ENCODE measurements at places on chromosomes 16 and 17.

GRCh38 chr16:77158293-77158692 lies 32.7 kb upstream of the MON1B start:
- DNase-seq = no peak

- no peak for DNase-seq
These were observed 9.3 kb downstream of the HS3ST3A1 start for GRCh38 chr17:13592427-13592826.

- peak; percentile 41 for DNase-seq
These were observed 13.1 kb downstream of the RAPGEFL1 start for GRCh38 chr17:40190197-40191021.

GRCh38 chr17:49858796-49859195 lies 10.9 kb upstream of the TAC4 start:
- no peak for DNase-seq

GRCh38 chr16:81070979-81071378 lies 6.1 kb downstream of the C16orf46 start:
- no peak for DNase-seq

- DNase-seq = no peak
These were observed 79.3 kb downstream of the CACNG1 start for GRCh38 chr17:67123699-67124098.

GRCh38 chr17:18179804-18180203 lies 3.8 kb upstream of the ALKBH5 start:
- no peak for DNase-seq

DNA sequence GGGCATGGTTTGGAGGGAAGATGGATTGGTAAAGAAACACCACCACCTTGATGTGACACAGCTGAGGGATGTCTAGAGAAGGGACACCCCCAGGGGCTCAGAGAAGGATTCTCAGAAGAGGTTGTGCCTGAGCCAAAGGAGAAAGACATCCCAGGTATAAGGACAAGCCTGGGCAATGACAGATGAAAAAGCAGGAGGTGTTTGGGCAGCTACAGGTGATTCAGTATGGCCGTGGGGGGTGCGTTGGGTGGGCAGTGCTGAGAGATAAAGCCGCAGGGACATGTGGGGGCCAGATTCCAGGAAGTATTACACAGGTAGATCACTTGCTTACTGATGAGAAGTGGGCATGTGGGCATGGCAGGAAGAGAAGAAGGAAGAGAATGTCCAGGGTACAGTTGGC lies 7.0 kb downstream of the TMEM95 start:
- no peak for DNase-seq

DNA sequence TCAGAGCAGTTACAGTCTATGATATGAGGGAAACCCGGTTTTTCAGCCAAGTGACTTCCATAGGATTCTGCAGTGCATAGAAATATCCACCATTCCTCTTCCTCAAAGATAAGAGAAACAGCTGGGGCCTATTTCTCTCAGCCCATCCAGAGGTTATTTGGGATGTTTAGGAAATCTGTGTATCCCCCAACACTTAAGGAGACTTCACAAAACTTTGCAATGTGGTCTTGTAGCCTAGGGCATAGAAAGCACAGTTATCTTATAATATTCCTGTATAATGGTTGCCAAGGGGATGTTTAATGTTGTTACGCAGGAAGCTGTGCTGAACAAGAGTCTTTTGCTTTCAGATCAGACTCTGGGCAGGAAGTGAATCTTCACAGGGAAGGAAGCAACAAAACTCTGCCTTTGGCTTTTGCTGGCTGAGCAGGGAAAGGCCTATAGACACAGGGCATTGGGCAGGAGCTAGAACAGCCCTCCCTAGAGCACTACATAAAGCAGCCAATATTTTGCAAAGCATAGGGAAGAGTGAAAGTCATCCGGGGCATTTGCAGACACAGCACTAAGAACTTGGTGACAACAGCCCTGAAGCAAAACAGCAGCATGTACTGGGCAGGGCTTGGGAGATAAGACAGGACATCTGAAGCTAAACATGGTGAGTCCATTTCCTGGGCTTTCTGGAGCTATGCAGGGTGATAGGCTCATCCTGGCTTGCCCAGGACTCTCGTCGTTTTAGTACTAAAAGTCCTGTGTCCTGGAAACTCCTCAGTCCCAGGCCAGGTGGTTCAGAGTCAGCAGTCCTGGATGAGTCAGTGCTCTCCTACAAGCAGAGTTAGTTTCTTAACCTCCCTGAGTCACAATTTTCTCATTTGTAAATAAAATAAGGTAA lies 18.7 kb upstream of the BEAN1 start:
- peak; percentile 10 for DNase-seq

DNA sequence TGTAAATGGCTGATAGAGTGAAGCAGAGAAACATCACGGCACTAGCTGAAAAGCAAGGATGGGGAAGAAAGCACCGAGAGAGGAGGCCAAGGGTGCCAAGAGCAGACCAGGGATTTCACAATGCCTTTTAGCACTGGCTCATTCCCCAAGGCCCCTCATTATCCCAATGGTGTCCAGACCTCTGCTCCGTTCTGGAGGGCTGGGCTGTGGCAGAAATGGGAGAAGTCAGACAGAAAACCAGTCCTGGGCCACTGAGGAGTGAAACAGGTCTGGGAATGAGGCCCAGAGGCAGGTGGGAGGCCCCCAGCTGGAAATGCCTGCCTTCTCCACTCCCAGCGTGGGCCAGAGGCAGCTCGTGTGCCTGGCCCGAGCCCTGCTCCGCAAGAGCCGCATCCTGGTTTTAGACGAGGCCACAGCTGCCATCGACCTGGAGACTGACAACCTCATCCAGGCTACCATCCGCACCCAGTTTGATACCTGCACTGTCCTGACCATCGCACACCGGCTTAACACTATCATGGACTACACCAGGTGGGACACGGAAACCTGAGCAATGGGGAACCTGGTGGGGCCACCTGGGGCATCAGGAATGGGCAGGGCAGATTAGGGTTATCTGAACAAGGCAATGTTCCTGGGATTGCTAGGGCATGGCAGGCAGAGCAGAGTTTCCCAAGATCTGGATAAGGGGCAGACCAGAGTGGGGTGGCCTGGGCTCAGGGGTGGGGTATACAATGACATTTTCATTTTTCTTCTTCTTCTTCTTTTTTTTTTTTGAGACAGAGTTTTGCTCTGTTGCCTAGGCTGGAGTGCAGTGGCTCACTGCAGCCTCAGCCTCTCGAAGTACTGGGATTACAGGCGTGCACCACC lies 20.3 kb downstream of the ANKRD40 start:
- no peak for DNase-seq

Measured in activated naive CD8-positive, alpha-beta T cell treated with anti-CD3 and anti-CD28 coated beads, Interleukin-2, amount 50 U/mL, for 24 hours (primary cell).